ENCODE measurements at places on chromosomes 7 and 10. TPM values are rescaled to one million over a fixed set of nuclear protein-coding genes. Genes with fewer than 3 reads are reported as not detected.
A peak's percentile ranks its signal among the peaks of the same experiment; 100 is the strongest.

DNA sequence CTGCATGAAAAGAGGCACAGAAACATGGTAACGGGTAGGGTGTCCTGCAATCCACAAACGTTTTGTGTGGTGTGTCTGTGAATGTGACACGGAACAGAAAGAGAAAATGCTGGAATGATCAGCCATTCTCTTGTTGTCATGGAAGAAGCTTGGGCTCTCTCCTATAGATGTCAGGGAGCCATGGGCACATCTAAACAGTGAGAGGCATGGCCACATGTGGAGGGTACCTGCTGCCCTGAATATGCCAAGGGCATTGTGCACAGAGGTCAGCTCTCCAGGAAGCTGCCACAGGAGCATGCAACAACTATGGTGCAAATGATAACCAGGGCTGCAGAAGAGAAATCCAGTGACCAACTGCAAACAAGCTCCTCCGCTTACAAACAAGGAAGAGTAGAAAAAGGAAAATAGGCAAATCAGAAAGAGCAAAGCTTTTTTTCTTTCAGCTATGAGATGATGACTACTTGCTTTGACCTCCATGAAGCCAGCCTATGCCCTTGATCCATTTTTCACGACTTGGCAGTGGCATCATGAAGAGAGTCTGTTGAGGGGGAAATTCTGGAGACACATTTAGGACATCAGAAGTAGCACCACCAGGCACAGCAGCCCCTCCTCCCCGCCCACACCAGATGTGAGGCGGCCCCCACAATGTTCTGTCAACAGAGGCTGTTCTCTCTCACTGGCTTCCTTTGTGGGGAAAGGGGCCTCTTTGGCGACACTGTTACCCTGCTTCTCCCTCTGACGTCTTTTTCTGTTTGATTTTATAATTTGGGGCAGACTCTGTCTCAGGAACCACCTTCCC lies 4.8 kb upstream of the PDE1C start:
- no peak for DNase-seq

GPER1 gene
- total RNA-seq = not detected

DNA sequence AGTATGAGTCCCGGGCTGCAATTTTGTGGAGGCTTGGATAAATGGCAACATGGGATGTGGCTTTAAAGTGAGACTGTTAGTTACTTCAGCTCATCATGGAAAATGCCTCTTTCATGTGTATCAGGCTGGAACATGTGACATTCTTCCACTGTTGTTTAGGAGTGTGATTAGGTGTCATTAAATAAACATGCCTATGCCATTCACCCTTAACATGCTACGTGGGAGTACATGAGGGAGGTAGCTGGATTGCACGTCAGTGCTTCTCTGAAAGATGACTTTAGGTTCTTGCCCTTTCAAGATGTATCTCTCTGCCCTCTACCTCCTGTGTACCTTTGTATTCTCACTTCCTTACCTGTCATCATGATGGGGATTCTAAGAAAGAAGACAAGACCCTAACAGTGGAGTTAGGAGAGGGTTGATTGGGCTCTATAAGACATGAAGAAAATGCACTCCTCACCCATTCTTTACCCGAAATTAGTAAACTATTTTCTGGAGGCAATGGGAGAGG lies 8.9 kb downstream of the AKR1E2 start:
- no peak for DNase-seq

FOXI2 gene
- not detected for total RNA-seq

DNA sequence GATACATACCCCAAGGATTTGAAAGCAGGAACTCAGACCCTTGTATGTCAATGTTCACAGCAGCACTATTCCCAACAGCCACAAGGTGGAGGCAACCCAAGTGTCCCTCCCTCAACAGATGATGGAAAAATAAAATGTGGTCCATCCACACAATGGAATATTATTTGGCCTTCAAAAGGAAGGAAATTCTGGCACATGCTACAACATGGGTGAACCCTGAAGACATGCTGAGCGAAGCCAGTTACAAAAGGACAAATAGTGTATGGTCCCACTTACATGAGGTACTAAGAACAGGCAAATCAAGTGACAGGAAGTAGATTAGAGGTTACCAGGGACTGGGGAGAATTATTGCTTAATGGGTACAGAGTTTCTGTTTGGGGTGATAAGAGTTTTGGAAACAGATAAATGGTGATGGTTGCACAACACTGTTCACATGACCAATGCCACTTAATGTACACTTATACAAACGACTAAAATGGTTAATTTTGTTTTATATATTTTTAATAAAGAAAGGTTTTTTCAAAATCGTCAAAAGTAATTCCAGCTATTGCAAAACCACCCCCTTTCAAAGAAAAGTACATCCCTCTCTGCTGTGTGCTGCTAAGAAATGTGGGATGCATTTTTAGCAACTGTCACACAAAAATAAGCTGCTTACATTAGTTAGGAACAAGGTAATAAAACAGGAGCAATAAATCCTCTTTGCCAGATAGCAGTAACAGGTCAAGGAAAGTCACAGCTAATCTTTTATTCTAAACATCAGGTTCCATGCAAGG lies 85.7 kb downstream of the GRB10 start:
- no peak for DNase-seq

TNKS2 gene
- total RNA-seq = 27.1 TPM

DNA sequence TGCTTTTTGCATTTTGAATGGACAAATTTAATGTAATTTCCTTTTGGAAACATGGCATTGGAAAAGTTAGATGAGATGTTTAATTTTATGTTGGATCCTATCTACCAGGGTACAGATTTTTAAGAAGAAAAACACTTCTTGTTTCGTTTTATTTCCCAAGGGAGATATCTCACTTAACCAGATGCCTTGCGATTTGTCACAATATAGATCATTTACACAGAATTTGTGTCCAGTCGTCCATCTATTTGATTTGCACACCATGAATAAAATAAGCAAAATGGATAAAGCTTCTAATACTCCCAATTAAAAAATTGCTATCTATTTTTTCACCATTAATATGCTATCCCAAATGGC lies 25.7 kb downstream of the HDAC9 start:
- DNase-seq = no peak

- no peak for DNase-seq
These were observed 92.0 kb downstream of the LSMEM1 start for GRCh38 chr7:112572669-112573301.

CPN1 gene
- total RNA-seq = not detected

GRCh38 chr10:86899670-86900276 lies 57.6 kb downstream of the MMRN2 start:
- DNase-seq = peak; percentile 58
